Activated CD4-positive, alpha-beta T cell treated with anti-CD3 and anti-CD28 coated beads, Interleukin-2, amount 50 U/mL, for 24 hours (primary cell): ENCODE measurements at places on chromosomes 1 and 21.

DNA sequence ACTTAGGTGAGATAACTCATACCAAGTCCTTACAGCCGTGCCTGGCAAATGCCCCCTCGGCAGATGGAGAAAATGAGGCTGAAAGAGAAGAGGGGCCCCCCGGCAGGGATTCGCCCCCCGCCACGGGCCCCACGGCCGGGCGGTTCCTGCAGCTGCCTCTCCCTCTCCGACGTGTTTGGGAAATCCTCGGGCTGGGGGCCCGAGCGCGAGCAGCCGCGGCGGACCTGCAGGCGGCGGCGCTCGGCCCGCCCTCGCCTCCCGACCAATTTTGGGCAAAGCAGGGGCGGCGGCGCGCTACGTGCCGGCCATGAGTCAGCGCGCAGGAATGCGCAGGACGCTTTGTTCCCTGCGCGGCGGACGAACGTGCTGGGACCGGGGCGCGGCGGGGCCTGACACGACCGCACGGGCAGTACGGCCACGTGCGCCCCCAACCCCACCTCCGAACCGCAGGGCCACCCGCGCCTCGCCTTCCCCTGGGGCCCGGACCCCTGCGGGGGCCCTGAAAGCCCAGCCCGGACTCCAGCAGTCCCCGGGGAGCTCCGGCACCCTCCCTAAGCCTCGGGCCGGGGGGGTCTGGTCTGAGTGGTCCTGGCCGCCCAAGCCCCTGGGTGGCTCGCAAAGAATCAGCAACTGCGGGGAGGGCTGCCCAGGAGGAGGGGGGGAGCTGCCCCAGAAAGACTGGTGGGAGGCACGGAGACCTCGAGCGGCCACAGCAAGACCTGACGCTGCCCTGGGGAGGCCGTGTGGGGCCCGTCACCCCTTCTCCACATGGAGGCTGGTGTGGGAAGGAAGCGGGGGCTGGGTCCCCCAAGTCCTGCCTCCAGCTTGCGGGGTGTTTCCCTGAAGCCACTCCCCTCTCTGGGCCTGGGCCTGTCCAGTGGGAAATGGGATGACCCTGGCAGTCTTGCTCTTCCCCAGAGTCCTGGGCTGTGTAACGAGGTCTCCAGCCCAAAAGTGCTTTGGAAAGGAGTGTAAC, 11.9 kb upstream of the EDN2 start:
- DNase-seq = no peak

DNA sequence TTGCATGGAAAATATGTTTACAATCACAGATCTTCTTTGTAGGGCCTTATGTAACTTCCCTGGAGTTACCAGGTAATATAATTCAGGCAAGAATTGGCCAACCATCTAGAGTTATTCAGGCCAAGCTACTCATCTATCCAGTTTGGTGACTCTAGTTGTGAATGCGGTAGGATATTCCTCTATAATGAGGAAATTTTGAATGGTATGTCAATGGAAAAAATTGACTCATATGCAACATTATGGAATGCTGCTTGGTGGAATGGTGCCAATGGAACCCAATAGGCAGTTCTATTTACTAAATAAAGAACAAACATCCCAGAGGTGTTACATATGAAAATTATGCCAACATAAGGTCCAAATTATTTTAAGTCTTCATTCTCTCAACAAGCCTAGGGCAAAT, 5.6 kb upstream of the TNFSF18 start:
- no peak for DNase-seq

DNA sequence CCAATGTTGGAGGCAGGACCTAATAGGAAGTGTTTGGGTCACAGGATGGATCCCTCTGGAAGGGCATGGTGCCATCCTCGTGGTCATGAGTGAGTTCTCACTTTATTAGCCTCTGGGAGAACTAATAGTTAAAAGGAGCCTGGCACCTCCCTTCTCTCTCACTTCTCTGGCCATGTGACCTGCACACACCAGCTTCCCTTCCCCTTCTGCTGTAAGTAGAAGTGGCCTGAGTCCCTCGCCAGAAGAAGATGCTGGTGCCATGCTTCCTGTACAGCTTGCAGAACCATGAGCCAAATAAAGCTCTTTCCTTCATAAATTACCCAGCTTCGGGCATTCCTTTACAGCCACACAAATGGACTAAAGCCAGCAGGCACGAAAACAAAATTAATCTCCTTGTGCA, 23.6 kb downstream of the ACOT7 start:
- DNase-seq = no peak

DNA sequence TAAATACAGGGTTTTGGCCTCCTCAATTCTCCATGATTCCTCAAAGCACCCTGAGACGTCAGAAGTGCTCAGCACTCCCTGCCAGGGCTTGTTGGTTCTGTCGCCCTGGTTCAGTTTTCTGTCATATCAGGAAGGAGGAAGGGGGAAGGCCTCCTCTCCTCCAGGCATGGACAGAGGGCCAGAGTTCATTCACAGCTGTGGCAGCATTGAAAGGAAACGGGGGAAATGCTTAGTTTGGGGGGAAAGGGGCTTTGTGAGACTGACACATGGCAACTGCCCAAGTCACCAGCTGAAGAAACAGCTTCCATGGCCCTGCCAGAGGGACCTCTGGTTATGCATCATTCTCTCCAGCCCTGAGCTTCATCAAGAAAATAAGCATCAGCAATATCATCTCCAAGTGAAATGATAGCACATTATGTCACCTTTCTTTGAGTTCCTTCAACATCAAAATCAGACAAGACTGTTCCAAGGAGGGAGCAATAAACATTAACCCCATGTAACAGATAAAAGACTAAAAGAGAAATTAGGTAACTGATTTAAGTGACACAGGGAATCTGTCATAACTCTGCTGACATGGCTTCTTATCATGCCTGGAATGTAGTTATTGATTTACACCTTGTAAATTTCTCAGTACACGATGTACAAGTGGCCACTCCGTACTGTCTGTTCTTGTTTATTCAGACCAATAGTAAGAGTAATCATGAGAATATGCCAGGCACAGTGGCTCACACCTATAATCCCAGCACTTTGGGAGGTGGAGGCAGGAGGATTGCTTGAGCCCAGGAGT, 103.2 kb upstream of the SLC25A33 start:
- no peak for DNase-seq
